ENCODE measurements at places on chromosomes 11 and 22. TPM values are rescaled to one million over a fixed set of nuclear protein-coding genes. Genes with fewer than 3 reads are reported as not detected.

GRCh38 chr11:130300567-130300966 is 14.2 kb downstream of the ZBTB44 start:
- H3K4me3 ChIP-seq = no peak overlapping the region
- no peaks in the 10 kb centered on the region for H3K27me3 ChIP-seq
- H3K36me3 ChIP-seq = no peaks in the 10 kb centered on the region
- DNase-seq = no peak

DNA sequence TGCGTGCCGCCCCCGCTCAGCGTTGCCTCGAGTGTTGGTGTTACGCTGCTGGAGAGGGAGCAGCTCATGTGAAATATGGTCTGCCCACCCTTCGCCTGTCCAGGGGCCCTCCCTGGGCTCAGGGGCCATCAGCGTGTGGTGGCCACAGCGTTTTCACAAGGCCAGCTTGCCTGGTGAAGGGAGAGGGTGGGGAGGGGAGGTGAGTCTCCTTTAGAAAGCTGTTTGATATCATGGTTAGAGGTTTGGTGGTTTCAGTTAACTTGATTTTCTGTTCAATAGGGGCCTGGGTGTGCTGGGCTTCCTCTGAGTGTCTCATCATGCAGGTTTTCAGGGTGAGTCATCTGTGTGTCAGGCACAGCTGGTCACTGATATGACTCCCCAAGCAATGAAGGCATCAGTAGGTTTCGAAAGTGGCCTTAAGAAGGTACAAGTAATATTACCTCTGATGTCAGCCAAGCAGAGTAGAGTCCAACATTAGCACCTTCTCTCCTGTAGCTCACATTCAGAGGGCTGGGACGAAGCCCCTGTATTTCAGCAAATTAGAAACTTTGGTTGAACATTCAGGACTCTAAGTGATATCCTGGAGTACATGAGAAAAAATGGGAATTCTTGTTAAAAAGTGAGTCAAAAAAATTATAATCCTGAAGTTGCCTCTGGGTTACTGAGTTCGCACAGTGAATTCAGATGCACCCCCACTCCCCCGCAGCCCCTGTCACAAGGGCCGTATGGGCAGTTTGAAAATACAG is 172.5 kb downstream of the TBC1D22A start:
- DNase-seq = no peak
- peak overlapping the region; percentile 55 for H3K27ac ChIP-seq
- H3K27me3 ChIP-seq = no peaks in the 10 kb centered on the region

DNA sequence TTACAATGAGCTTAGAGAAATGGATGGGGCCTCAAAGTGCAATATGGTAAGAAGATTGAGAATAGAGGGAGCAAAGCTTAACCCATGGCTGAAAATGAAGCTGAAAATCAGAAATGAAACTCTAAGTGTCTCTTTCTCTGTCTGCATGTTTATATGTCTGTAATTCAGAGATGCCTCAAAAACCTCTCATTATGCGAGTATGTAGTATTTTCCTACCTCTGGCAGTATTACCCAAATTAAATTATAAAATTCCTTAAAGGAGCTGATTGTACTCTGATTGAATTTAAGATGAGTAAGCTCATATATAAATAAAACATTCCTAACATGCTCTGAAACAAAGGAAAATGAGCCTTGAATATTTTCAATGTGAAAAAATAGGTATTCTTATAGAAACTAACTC is 39.8 kb upstream of the PRSS23 start:
- H3K36me3 ChIP-seq = no peaks in the 10 kb centered on the region
- H3K4me1 ChIP-seq = no peaks in the 10 kb centered on the region
- no peaks in the 10 kb centered on the region for H3K27me3 ChIP-seq
- H3K4me3 ChIP-seq = no peak overlapping the region
- no peak for DNase-seq
- H3K27ac ChIP-seq = no peak overlapping the region

DNA sequence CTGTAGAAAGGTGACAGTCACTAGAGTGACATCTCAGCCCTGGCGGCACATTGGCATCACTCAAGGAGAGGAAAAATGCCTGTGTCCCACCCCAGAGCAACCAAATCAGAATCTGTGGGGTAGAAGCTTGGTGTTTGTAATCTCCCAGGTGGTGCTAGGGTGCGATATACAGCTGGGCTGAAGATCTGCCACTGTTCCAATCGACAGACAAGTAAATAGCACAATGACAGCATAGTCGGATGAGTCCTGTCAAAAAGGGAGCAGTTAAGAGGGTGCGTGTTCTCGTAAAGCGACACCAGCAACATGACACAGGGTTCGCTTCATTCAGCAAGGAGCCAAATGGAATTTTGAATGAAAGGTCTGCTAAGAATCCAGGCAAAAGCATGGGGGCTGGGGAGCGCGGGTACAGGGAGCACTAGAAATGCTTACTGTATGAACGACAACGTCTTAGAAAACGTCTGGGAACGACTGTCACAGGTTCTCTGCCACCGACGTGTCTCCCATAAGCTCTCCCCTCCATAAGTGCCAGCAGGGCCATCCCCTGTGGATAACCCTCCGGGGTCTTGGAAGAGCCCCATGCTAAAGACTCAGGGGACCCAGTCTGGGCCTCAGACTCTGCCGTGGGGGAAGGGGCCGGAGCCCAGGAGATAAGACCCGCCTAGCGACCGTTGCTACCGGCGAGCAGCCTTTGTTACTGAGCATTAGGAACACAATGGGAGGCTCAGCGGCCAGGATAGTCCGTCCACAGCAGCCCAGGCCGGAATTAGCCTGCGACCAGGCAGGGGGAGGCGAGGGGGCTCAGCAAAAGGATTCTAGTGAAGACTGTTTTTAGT is 20.8 kb downstream of the ADA2 start:
- peak overlapping the region; percentile 40 for H3K4me3 ChIP-seq
- peaks cover 15% of the 10 kb centered on the region for H3K4me1 ChIP-seq
- no peaks in the 10 kb centered on the region for H3K27me3 ChIP-seq
- DNase-seq = peak; percentile 50
- H3K27ac ChIP-seq = peak overlapping the region; percentile 68

DNA sequence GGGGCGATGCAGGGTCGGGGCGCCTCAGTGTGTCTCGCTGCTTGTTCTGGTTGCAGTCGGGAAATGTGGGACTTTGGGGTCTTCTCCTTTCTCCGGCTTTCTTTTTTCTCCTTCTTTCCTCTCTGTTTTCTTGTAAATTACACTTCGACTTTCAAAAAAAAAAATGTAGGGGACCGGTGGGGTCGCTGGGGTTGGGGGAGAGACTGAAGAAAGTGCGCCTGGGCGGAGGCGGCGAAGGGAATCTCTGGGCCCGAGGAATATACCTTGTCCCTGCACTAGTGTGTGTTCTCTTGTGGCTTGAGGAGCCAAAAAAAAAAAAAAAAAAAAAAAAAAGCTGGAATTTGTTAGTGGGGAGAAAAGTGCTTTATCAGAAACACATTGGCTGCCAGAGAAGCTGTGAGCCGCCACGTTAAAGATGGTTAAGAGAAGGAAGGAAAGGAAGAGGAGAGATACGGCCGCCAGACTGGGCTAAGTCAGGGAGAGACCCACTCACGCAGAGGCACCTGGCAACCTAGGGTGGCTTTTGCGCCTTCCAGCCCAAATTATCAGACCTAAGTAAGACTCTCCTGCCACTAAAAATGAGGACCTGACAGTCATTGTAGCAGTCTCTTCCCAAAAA is 8.4 kb upstream of the FLI1 start:
- H3K27me3 ChIP-seq = peaks cover 17% of the 10 kb centered on the region
- no peaks in the 10 kb centered on the region for H3K36me3 ChIP-seq
- no peak overlapping the region for H3K4me3 ChIP-seq

- no peaks in the 10 kb centered on the region for H3K27me3 ChIP-seq
- no peaks in the 10 kb centered on the region for H3K36me3 ChIP-seq
- H3K27ac ChIP-seq = no peak overlapping the region
- H3K4me3 ChIP-seq = no peak overlapping the region
Measured at GRCh38 chr11:129637983-129638776, 177.5 kb upstream of the TMEM45B start.

DNA sequence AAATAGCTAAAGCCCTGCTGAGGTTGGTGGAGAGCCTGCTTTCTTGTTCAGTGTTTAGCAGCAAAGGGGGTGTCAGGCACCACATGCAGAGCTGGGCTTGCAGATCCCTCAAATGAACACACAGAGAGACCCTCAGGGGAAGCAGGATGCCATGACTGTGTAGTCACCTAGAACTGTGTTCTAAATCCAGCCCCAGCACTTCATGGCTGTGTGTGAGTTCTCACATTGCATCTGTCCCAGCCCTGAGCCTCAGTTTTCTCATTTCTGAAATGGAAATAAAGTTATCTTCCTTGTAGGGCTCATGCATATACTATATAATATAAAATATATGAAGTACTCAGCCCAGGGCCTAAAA is 47.1 kb downstream of the CWC15 start:
- peak overlapping the region; percentile 67 for H3K27ac ChIP-seq
- H3K36me3 ChIP-seq = no peaks in the 10 kb centered on the region
- H3K4me3 ChIP-seq = no peak overlapping the region
- H3K4me1 ChIP-seq = peaks cover 43% of the 10 kb centered on the region
- DNase-seq = no peak
- no peaks in the 10 kb centered on the region for H3K27me3 ChIP-seq

DNA sequence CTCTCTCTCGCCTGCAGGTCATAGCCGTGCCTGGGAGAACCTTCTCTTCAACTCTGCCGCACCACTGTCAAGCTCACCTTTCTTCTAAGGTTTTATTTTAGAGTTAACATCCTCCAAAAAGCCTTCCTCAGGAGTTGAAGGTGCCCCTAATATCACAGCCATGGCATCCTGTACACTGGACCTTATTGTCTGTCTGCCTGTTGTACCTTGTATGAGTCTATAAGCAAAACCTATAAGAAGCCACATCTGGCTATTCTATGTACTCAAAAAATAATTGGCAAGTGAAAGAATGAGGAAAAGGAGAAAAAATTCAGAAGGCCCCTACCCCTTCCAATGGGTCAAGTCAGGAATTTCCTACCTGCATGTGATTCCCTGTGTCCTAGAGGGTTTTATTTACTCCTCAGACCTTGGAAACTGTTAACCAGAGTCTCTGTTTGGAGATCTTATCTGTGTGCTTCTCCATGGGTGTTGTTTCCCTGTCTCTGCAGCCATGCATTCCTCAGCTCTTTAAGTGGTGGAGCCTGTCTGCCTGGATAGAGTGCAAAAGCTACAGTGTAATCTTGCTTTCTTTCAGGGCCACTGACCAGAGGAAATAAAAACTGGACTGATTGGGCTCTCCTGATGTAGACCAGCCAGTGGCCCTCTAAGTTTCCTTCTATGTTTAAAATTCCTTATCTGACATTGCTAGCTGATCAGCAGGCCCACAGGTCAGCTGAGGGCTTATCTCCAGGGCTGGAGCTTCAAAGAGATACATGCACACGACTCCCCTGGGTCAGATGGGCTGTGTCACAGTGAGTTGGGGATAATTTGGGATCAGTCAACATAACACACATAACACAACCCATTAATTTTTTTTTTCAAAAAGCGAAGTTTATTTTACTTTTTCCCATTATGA is 37.6 kb upstream of the TMEM135 start:
- H3K36me3 ChIP-seq = no peaks in the 10 kb centered on the region
- DNase-seq = no peak
- no peaks in the 10 kb centered on the region for H3K27me3 ChIP-seq
- H3K4me1 ChIP-seq = peaks cover 8% of the 10 kb centered on the region
- H3K4me3 ChIP-seq = no peak overlapping the region

DNA sequence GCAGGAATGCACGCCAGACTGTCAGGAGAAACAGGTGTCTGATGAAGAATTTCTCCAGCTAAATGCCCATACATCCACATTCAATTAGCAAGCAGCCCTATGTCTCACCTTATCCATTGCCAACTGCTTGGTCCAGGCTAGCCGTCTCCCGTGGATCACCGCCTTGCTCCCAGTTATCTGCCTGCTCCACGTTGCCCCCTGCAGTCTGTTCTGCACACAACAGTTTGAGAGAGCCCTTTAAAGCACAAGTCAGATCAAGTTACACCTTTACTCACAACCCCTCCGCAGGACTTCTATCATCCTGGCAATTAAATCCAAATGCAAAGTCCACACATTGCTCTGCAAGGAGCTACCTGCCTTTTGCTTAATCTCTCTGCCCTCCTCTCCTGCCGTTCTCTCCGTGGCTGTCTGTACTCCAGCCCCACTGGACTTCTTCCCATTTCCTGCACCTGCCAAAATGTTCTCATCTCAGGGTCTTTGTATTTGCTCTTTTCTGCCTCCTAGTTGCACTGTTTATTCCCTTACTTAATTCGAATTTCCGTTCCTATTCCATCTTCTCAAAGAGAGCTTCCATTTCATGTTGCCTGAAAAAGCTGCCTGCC is 185.3 kb upstream of the LARGE1 start:
- H3K27ac ChIP-seq = no peak overlapping the region
- no peaks in the 10 kb centered on the region for H3K4me1 ChIP-seq
- H3K36me3 ChIP-seq = no peaks in the 10 kb centered on the region
- no peak for DNase-seq
- no peaks in the 10 kb centered on the region for H3K27me3 ChIP-seq
- no peak overlapping the region for H3K4me3 ChIP-seq

DNA sequence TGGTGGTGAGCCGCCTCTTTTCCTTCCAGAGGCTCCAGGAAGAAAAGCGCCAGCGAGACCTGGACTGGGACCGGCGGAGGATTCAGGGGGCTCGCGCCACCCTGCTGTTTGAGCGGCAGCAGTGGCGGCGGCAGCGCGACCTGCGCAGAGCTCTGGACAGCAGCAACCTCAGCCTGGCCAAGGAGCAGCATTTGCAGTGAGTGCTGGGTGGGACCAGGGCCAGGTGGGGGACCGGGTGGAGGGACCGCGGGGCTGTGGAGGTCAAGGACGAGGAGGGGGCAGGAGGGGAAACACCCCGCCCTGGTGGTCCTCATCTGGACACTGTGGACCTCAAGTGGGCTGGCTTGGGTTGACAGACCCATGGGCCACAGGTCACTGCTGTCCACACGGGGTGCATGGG is 17.4 kb downstream of the RIBC2 start:
- no peak overlapping the region for H3K27ac ChIP-seq
- DNase-seq = no peak
- no peaks in the 10 kb centered on the region for H3K36me3 ChIP-seq
- H3K4me1 ChIP-seq = peaks cover 4% of the 10 kb centered on the region

DNA sequence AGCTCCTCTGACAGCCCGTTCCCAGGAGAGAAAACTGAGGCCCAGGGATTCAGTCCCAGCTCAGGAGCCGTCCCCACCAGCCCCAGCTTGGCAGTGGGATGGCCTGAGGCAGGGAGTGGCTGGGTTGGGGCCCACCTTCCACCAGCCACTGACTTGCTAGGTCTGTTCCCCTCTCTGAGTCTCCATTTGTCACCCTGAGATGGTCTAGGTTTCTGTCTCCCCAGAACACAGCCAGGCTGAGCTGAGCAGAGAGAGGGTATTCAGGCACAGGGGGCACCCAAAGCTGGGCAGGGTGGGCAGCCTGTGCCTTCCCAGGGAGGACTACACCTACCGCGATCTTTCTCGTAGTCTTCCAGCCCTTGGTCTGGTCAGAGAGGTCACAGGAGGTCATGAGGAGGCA is 95.7 kb downstream of the PDE2A start:
- no peaks in the 10 kb centered on the region for H3K27me3 ChIP-seq
- H3K4me1 ChIP-seq = no peaks in the 10 kb centered on the region
- no peak overlapping the region for H3K4me3 ChIP-seq
- H3K36me3 ChIP-seq = no peaks in the 10 kb centered on the region
- no peak overlapping the region for H3K27ac ChIP-seq
- DNase-seq = no peak

GRCh38 chr11:94449437-94449836 is 44.2 kb downstream of the MRE11 start:
- H3K4me1 ChIP-seq = no peaks in the 10 kb centered on the region
- H3K4me3 ChIP-seq = no peak overlapping the region
- peaks cover 17% of the 10 kb centered on the region for H3K36me3 ChIP-seq
- no peak for DNase-seq

- no peak for DNase-seq
- H3K4me1 ChIP-seq = peaks cover 25% of the 10 kb centered on the region
- H3K4me3 ChIP-seq = no peak overlapping the region
Measured at GRCh38 chr11:6468712-6469495, 4.8 kb downstream of the TRIM3 start.

The HBD gene
- total RNA-seq = not detected

The PACSIN3 gene
- total RNA-seq = 26.8 TPM

The CTNND1 gene
- total RNA-seq = 136 TPM

The TREH gene
- total RNA-seq = 0.89 TPM

The MRGPRX4 gene
- not detected for total RNA-seq

The SMIM35 gene
- not detected for total RNA-seq

The C11orf86 gene
- not detected for total RNA-seq

The SHISA8 gene
- not detected for total RNA-seq

Measured in upper lobe of left lung (tissue), 6 donors.